ENCODE measurements at places on chromosomes 6 and 20.

- DNase-seq: no peak
Observed at GRCh38 chr20:965956-966355, 36.2 kb downstream of the RSPO4 start.

DNA sequence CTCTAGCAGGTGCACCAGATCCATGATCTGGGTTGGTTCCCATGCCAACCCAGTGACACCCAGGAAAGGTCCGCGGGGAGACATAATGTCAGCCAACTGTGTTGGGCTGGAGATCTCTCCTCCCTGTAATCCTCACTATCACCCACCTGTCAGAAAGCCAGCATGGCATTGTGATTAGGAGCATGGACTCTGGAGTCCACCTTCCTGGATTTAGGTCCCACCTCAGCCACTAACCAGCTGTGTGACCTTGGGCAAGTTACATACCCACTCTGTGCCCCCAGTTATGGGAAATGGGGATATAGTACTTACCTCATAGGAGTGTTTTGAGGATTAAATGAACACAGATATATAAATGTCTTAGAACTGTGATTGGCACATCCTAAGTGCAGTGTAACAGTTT, 97.9 kb downstream of the ZDHHC14 start:
- DNase-seq: no peak

DNA sequence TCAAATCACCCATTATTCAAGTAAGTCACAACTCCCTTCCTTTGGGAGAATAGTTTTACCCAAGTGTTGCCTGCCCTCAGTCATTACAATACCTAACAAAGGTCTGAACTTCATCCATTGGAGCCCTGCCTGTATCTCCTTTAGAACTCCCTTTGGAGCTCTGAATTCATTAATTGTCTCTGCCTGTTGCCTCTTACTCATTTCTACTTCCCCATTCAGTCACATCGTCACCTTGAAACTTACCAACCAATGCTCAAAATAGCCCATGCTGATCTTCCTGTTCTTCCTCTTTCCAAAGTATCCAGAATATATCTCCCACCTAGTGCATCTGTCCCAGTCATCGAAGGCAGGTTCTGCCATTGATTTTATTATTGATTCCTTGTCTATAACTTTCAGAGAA, 120.7 kb upstream of the ADGRF1 start:
- DNase-seq: no peak

- no peak for DNase-seq
Observed at GRCh38 chr6:113147544-113147943, 709.6 kb upstream of the MARCKS start.

DNA sequence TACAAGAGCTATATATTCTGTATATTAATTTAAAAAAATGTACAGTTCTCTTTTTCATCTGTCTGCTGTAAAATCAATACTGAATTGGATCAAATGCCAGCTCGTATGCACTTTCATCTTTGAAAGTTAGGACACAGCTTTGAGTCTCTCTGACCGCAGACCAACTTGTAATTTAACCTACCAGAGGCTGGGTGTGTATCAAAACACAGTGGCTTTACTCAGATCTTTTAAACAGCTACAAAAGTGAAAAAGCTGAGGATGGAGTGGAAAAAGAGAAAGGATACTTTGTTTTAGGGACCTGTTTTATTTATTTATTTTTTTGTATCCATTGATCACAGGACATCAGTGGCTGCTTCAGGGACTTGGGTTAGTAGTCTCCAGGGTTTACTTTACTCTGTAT, 44.1 kb downstream of the KIAA0408 start:
- DNase-seq: no peak

DNA sequence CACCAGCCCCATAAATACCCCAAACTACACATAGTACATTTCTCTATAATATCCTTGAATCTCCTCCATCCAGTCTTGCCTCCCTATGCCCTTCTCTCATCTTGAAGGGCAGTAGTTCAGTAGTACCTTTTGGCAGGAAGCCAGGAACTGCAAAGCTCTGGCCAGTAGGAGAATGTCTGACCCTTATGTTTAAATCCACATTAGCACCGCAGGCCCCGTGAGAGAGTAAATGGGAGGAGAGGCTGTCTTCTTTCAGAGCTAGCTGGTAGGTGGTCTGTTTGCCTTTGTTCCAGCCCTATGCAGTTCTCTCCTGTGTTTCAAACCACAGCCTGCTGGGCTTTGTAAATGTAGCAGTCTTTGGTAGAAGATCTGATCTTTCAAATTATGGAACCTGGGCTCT, 690.7 kb downstream of the DOK5 start:
- DNase-seq: peak; percentile 62

- DNase-seq: no peak
Observed at GRCh38 chr20:44716309-44717106, 1.3 kb downstream of the CCN5 start.

DNA sequence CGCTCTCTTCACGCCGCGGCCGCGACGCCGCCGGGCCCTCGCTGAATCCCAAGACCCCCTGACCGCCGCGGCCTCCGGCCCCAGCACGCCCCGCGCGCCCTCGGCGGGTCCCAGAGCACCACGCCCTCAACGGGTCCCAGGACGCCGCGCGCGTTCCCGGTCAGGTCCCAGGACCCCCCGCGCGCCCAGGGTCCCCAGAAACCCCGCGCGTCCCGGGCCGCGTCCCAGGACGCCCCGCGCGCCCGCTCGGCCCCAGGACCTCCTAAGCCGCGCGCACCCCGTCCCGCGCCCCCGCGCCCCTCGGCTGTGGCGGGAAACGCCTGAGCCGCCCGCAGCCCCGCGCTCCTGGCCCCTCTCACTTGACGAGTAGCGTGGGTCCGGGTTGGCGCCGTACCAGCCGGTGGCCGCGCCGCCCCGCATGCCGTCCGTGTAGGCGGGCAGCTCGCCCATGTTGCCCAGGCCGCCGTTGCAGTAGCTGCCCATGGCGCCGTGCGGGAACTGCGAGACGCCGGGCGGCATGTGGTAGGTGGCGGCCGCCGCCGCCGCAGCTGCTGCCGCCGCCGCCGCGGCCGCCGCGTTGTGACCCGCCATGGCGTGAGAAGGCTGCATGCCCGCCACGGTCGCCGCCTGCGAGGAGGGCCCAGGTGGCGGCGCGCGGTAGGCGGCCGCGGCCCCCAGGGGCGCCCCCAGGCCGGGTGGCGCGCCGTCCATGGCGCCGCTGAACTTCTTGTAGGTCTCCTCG, 556 bp downstream of the NKX2-4 start:
- DNase-seq: no peak

DNA sequence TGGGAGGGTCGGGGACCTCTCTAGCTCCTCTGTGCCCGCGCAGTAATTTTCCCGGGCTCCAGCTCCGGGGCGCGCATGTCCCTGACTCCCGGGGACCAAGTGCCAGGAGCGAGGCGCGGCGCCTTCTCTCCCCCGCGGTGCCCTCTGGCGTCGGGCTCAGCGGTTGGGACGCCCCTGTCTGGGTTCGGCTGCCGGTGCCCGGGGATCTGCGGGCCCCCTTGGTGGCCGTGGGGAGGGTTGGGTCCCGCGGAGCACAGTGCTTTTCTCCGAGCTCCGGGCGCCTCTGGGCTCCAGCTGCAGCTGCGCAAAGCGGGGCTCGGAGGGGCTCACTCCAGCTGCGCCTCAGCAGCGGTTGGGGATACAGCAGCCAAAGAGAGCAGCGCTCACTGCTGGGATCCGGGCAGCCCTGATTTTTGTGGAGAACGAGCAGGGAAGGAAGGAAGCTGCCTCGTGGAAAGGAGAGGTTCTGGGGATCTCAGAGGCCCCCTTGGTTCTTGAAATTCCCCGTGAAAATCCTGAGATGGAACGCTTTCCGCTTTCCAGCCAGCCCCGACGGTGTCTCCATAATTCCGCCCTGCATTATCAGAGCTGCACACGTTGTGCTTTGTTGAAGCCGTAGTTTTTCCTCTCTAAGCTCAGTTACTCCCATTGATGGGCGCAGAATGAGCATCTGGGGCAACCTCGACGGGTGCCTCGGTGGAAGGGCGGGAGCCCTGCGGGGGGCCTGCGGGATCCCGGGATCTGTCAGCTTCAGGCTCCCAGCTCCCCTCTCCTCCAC, 861 bp downstream of the PPP1R14C start:
- DNase-seq: no peak

DNA sequence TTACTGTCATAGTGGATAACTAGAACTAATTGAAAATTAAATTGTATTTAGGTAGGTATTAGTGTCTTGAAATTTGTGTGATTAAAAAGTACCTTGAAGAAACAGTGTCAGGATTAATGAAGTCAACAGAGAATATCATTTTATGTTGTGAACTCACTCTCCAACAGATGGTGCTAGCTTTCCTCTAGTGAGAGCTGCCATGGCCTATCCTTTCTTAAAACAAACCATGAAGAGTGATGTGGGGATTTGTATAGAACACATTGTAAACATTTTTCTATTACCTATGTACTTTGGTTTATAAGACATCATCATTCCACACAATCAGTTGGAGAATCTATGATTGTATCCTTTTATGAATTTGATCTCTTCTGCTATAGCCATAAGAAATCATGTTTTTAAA, 4.8 kb upstream of the SRSF12 start:
- DNase-seq: peak; percentile 37

- no peak for DNase-seq
Observed at GRCh38 chr6:124530926-124531325, 431.3 kb upstream of the RNF217 start.

DNA sequence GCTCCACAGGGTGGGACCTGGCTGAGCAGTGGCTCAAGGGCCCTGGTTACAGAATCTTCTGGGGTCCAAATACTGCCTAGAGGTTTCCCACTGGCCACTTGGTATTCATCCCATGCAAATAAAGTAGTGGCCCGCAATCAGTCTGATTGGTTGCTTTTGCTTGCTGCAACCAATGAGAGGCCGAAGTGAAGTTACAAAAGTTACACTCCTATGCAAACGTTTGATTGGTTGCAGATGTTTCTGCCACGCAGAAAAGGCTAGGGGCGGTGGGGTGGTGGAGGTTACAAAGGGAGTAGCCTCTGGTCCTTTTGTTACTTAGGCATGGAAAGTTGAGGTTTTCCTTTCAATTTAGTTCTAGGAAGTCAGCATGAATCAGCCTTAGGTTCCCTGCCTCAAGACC, 3.6 kb upstream of the NHLRC1 start:
- DNase-seq: no peak

- DNase-seq: no peak
Observed at GRCh38 chr20:2104236-2104635, 2.6 kb downstream of the STK35 start.

DNA sequence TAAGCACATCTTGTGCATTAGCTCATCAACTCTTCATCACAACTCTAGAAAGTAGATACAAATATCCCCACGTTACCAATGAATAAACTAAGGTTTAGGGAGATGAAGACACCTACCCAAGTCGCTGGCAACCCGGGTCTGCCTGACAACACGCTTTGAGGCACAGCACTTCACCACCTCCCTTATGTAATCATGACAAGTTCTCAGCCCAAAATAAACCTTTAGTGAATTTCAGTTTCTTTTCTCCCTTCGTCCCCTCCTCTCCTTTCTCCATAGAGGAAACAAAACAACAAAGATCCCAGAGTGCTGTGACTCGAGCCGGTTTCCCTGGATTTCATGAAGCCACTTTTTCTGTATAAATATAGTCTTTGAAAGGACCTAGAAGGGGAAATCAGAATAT, 105.4 kb downstream of the MAFB start:
- DNase-seq: no peak

GRCh38 chr20:34532320-34532719, 16.1 kb downstream of the DYNLRB1 start:
- no peak for DNase-seq

DNA sequence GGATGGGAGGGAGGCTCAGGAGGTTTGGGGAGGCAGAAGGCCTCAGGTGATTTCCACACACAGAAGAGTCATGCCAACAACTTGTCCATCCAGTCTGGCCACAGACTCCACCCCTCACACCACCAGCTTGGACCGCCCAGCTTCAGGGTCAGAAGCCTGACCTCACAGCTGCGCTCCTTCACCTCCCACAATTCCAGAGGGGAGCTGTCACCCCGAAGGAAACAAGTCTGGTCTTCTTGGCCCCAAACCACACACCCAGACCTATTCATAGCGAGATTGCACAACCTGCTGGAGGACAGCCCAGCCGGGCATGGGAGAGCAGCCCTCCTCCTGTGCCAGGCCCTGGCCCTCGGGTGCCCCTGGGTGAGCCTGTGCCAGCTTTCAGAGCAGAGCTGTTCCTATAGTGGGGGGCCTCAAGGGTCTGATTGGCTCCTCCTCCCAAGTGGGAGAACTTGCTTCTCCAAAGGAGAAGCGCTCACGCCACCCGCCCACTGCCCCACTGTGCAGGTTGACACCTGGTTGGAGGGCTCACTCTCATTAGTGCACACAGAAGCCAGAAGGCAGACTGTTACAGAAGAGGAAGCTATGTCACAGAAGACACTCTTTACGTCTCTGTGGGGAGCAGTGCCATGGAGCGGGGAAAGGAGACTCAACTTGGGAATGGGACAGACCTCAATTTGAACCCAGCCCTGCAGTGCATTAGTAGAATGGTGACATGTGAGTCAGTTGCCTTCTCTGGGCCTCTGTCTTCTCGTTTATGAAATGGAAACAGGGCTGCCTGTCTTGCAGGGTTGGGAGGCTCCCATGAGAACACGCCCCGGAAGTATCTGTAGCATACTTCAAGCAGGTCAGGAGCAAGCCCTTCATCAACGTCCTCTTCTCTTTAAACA, 128.8 kb downstream of the FOXO3 start:
- no peak for DNase-seq

- no peak for DNase-seq
Observed at GRCh38 chr20:24208652-24209051, 220.1 kb upstream of the GGTLC1 start.

GRCh38 chr6:154251116-154251515, 105.5 kb downstream of the IPCEF1 start:
- no peak for DNase-seq

DNA sequence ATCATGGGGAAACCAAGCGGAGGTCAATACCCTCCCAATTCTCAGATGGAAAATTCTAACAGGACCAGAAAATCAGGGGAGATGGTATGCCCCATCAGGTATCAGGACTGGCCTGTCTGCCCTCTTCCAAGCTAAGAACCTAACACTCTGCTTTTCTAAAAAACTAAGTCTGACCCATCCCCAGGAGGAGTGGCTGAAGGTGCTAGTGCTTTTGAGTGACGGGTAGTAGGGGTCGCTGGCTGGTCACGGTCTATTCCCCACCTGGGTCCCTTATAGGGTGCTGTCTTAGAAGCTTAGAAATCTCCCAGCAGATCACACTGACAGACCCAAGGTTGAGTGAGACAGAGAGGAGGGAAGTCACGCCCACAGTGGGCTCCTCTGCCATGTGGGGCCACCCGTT, 9.6 kb downstream of the ABHD16A start:
- DNase-seq: no peak

DNA sequence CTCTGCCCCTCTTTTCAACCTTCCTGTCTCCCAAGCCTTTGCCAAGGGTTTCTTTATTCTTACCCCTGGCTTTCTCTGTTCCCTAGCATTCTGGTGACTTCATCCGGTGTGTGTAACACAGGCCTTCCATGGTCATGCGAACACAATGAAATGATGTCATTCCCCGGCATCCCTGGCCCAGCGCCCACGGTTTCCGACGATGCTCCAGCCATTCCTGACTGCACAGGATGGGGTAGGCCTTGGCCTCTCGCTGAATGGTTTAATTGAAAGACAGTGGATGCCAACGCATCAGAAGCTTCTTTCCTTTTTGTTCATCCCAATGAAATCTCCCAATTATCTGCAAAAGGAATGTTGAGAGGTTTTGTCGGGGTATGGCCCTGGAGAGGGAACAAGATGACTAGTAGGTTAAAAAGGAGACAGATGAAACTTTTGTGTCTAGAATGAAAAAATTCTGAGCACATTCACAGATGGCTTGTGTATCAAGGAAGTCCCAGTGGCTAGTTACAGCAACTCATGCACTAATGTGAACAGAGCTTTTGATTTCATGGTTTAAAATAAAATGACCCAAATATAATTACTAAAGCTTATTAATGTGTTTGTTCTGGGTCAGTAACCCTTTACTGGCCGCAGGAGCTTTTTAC, 655.0 kb downstream of the QKI start:
- DNase-seq: no peak

Measured in NCI-H748 treated with DMSO at 0.1 percent for 48 hours (cell line).